ENCODE measurements at places on chromosomes 2 and 18.

- DNase-seq, result no peak
These were observed 8.7 kb downstream of the NPPC start for GRCh38 chr2:231917280-231918066.

DNA sequence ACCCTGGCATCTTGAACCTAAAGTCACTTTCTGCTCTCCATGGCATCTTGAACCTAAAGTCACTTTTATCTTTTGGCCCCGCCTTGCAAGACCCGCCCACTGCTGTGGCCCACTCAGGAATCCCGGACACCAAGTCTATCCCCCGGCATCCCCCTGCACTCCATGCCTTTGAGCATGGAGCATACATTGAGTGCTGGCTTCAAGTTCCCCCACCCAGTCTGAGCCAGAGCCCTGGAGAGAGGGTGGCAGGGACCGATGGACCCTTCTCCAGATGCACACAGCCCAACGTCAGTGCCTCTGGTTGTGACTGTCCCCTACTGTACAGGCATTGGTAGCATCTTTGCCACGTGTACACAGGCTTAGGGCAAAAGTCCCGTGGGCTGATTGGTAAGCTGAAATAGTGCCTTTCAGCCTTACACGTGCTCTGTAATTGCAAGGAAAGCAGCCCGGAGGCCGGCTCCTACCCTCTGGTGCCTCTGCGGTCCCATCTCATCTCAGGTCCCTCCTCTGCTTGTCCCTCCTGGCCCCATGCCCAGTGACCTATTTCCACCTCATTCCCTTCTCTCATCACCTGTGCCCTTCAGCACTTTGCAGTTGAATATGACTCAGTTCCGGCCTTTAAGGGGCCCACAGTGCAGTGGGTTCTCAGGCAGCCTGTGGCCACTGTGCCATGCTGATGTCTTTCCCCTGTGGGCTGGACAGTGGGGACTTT, 154.0 kb downstream of the INHBB start:
- no peak for DNase-seq

GRCh38 chr2:166410828-166411472, 35.2 kb upstream of the SCN9A start:
- DNase-seq, result no peak

GRCh38 chr2:182428476-182428875, 1.6 kb upstream of the PDE1A start:
- no peak for DNase-seq
